ENCODE measurements at places on chromosomes 2 and 18.

DNA sequence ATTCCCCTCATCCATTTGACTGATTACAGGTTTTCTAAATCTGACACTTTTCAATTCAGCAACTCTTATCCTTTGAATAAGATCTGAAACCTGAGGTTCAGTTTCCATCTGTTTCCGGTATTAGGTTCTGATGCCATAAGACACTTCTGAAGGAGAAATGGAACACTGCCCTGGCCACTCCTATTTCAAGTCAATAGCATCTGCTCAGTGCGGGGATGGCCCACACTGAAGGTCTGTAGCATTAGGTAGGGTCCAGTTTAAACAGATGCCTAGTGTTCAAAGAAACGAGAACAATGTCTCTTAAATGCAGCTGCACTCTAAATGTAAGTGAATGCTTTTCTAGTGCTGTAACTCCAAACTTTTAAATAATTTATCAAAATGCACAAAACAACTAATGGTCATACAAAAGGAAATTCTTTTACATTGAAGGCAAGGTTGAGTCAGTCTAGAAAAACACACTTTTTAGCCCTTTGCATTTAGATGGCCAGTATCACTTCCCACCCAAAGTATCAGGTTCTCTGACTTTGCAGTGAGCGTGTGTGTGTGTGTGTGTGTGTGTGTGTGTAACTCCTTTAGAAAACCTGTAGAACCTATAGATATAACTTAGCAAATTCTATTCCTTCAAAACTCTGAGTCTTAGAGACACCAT is 78.2 kb downstream of the STK39 start:
- no peak for DNase-seq

GRCh38 chr2:40218679-40219078 is 233.2 kb downstream of the SLC8A1 start:
- DNase-seq = no peak

- DNase-seq = no peak
Measured at GRCh38 chr2:78353168-78353567, 672.3 kb upstream of the REG3G start.

DNA sequence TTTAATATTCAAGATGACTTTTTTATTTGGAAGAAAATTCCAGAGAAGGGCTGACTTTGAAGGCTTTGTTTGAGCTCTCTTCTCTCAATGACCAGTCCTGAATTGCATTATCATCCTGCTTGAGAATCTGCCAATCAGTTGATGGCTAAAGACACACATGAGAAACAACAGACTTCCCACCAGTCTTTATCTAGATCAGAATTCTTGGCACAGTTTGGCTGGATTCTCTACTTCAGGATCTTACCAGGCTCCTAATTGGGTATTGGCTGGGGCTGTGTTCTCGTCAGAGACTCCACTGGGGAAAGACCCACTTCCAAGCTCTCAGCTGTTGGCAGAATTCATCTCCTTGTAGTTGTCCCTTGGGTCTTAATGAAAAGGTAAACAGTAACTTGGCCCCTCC is 86.0 kb downstream of the WDSUB1 start:
- no peak for DNase-seq

- peak; percentile 1 for DNase-seq
Measured at GRCh38 chr2:128309280-128310093, 9.2 kb downstream of the HS6ST1 start.

DNA sequence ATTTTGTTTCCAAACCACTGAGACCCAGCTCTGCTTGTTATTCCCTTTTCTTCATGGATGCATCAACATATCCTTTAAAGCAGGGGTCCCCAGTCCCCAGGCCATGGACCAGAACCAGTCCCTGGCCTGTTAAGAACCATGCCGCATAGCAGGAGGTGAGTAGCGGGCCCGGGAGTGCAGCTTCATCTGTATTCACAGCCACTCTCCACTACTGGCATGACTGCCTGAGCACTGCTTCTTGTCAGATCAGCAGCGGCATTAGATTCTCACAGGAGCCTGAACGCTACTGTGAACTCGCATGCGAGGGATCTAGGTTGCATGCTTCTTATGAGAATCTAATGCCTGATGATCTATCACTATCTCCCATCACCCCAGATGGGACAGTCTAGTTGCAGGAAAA is 1.6 kb upstream of the POLI start:
- no peak for DNase-seq

GRCh38 chr2:62660582-62661262 is 44.8 kb upstream of the EHBP1 start:
- DNase-seq = no peak

DNA sequence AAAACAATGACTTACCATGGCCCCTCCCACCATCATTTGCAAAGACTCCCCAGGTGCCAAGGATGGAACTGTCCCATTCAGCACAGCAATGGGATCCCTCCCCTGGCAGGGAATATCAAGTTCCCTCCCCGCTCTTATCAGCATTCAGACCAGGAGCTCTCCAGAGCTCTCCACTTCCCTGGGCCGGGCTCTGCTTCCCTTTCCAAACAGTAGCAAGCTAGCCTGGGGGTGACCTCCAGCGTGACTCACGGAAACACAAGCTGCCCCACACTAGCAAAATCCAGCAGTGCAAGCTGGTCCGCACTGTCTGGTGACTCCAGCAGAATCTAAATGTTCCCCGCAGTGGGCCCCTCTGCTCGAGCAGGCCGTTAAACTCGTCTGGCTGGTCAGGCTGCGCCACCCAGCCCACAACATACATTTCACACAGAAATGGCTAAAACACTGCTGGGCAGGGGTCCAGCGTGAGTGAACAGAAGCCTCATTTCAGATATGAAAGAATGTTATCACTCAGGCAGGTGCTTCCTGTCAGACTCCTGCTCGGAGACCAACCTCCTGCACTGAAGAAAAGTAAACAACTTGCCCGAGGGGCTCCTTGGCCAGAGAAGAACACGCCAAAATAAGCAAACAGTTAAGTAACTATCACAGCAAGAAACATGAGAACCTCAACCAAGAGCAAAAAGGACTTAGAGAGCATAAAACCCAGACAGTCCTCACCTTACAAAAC is 33.9 kb downstream of the STAT1 start:
- no peak for DNase-seq

GRCh38 chr2:67286981-67287759 is 110.0 kb upstream of the ETAA1 start:
- no peak for DNase-seq

All from activated gamma-delta T cell treated with Interleukin-2 at 50 U/mL for 16 hours (primary cell).